ENCODE measurements at places on chromosomes 5 and 9. TPM values are rescaled to one million over a fixed set of nuclear protein-coding genes. Genes with fewer than 3 reads are reported as not detected.

GRCh38 chr9:93174976-93175375 is 9.0 kb upstream of the WNK2 start:
- H3K36me3 ChIP-seq: no peaks in the 10 kb centered on the region
- H3K27ac ChIP-seq: no peak overlapping the region
- no peaks in the 10 kb centered on the region for H3K27me3 ChIP-seq

GRCh38 chr9:19161257-19162025 is 34.1 kb upstream of the PLIN2 start:
- no peak overlapping the region for H3K4me3 ChIP-seq
- H3K27me3 ChIP-seq: no peaks in the 10 kb centered on the region
- peaks cover 15% of the 10 kb centered on the region for H3K4me1 ChIP-seq
- peak; percentile 67 for DNase-seq
- peak overlapping the region; percentile 92 for H3K27ac ChIP-seq

DNA sequence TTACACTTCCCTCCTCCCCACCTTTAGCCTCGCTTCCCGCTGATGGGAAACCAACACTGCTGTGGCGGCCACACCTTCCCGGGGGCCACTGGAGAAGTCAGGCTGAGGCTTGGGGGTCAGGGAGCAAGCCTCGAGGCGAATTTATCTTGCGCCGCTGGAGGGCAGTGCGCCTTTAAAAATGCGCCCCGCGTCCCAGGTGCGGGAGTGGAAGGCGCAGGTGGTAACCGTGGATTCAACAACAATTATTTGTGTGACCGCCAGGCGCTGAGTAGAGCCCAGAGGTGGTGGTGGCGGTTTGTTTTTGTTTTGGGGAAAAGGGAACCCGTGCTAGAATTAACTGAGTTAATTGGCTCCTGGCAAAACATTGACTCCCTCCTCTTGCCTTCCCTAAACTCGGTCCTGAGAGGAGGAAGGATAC is 1.1 kb downstream of the CFAP77 start:
- H3K27ac ChIP-seq: no peak overlapping the region
- H3K27me3 ChIP-seq: peaks cover 58% of the 10 kb centered on the region
- H3K4me3 ChIP-seq: no peak overlapping the region
- H3K36me3 ChIP-seq: no peaks in the 10 kb centered on the region
- H3K4me1 ChIP-seq: peaks cover 31% of the 10 kb centered on the region

- no peak overlapping the region for H3K27ac ChIP-seq
- DNase-seq: no peak
- H3K4me1 ChIP-seq: no peaks in the 10 kb centered on the region
- H3K27me3 ChIP-seq: no peaks in the 10 kb centered on the region
- H3K4me3 ChIP-seq: no peak overlapping the region
Observed at GRCh38 chr5:74052441-74053221, 426.6 kb downstream of the ARHGEF28 start.

- H3K4me3 ChIP-seq: no peak overlapping the region
- no peaks in the 10 kb centered on the region for H3K27me3 ChIP-seq
- H3K27ac ChIP-seq: no peak overlapping the region
- no peaks in the 10 kb centered on the region for H3K4me1 ChIP-seq
Observed at GRCh38 chr5:2256691-2257280, 374.1 kb upstream of the IRX4 start.

Gene GCNT4
- total RNA-seq: 22.9 TPM

GRCh38 chr5:1479581-1480188 is 34.4 kb upstream of the SLC6A3 start:
- H3K4me3 ChIP-seq: no peak overlapping the region
- no peaks in the 10 kb centered on the region for H3K27me3 ChIP-seq
- no peaks in the 10 kb centered on the region for H3K4me1 ChIP-seq
- DNase-seq: peak; percentile 47
- no peak overlapping the region for H3K27ac ChIP-seq

Gene FBXO38
- total RNA-seq: 49.9 TPM

Gene C9orf43
- total RNA-seq: 0.47 TPM

- H3K27ac ChIP-seq: no peak overlapping the region
- no peak for DNase-seq
- no peak overlapping the region for H3K4me3 ChIP-seq
- H3K27me3 ChIP-seq: no peaks in the 10 kb centered on the region
Observed at GRCh38 chr5:149400304-149400703, 21.2 kb upstream of the IL17B start.

Gene TLE1
- total RNA-seq: 7.0 TPM

Gene NEUROG1
- 0.14 TPM for total RNA-seq

Gene KIF4B
- 0.05 TPM for total RNA-seq

DNA sequence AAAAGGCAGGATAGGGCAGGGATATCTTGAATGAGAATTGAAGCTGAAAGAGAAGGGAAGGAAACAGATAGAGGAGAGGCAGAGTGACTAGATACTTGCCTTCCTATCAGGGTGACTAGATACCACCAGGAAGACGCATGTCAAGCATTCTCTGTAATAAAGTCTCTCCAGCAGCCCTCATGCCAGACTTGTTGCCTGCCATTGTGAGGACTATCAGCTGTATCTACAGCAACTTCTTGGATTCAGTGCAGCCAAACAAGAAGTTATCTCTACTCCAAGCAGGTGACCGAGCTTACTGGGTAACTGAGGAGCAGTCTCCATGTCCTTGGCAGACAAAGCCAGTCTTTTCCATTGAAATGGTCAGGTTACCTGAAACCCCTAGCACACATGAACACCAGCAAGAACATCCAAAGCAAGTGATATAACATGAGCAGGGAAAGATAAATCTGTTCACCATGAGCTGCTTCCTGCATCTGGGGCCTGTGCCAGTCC is 9.3 kb downstream of the SH3RF2 start:
- H3K4me1 ChIP-seq: no peaks in the 10 kb centered on the region
- no peaks in the 10 kb centered on the region for H3K27me3 ChIP-seq
- no peak for DNase-seq
- no peak overlapping the region for H3K4me3 ChIP-seq

DNA sequence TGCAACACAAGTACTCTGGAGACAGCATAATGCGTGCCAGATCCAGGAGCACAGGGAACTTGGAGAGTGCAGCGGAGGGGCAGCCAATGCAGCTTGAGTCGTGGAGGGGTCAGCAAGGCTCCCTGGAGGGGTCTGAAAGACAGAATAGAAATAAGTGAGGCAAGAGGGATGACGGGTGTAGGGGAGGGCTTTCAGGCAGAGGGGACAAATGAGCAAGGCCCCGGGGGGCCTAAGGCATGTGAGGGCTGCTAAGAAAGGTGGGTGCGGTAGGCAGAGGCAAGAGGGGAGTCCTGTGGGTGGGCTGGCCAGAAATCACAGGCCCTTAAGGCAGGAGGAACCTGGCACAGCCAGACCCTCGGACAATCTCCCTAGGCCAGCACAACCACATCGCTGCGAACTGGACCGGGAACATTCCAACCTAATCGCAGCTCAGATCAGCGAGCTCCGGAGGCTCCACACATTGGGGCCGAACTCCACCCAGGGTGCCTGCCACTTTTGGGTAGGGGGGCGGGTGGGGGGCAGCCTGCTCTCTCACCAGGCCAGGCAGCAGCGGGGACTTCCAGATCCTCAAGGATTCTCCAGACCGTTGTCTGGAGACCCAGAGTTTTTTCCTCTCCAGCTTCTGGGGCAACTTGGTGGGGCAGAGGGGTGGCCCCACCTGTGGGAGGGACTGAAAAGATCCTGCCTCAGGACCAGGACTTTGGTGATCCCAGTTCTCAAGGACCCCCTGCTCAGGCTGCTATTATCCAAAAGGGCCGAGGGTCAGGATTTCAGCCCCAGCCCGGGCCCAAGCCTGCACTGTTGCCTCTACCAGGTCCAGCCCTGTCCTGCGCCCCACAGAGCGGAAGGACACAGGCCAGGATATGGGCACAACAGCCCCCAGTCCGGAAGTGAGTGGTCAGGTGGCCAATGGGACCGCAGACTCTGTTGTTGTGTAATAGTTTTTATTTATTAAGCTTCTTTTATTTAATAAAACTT is 22.7 kb upstream of the CYSTM1 start:
- DNase-seq: no peak
- H3K27ac ChIP-seq: no peak overlapping the region
- no peaks in the 10 kb centered on the region for H3K36me3 ChIP-seq
- peaks cover 6% of the 10 kb centered on the region for H3K27me3 ChIP-seq

DNA sequence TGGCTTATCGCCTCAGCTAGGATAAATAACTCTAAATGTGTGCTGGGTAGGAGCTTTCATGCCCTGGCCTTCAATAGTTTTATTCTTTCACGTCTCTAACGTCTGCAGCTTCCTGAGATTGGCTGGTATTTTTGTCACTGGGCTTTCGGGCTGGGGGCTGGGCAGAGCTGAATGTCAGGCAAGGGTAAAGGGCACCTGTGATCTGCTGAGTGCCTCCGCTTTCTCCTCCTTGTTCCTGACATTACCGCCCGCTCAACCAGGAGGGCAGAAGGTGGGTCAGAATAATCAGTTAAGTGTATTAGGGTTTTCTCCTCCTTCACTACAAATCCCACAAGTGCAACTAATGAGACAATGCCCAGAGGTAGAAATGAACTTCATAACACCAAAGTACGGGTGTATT is 216.6 kb downstream of the TSSK1B start:
- H3K4me3 ChIP-seq: no peak overlapping the region
- DNase-seq: no peak
- H3K27ac ChIP-seq: no peak overlapping the region
- no peaks in the 10 kb centered on the region for H3K27me3 ChIP-seq
- H3K36me3 ChIP-seq: no peaks in the 10 kb centered on the region

DNA sequence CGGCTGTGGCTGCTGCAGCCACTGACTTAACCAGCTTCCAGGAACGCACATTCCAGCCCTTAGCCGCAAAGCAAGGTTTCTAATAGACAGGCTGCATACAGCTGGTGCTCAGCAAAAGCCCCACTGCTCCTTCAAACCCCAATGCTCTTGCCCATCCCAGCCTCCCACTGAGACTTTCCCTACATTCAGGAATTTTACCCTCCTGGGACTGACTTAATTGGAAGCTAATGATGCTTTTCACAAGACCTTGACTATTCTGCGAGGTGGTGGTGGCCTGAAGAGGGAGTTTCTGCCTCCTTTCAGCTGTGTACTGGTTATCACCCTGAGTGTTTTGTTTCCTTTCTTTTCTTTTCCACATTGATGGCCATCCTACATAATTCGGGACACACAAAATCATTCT is 164.9 kb upstream of the IRX1 start:
- H3K27me3 ChIP-seq: no peaks in the 10 kb centered on the region
- no peaks in the 10 kb centered on the region for H3K36me3 ChIP-seq
- H3K4me1 ChIP-seq: no peaks in the 10 kb centered on the region
- no peak overlapping the region for H3K4me3 ChIP-seq
- no peak for DNase-seq

DNA sequence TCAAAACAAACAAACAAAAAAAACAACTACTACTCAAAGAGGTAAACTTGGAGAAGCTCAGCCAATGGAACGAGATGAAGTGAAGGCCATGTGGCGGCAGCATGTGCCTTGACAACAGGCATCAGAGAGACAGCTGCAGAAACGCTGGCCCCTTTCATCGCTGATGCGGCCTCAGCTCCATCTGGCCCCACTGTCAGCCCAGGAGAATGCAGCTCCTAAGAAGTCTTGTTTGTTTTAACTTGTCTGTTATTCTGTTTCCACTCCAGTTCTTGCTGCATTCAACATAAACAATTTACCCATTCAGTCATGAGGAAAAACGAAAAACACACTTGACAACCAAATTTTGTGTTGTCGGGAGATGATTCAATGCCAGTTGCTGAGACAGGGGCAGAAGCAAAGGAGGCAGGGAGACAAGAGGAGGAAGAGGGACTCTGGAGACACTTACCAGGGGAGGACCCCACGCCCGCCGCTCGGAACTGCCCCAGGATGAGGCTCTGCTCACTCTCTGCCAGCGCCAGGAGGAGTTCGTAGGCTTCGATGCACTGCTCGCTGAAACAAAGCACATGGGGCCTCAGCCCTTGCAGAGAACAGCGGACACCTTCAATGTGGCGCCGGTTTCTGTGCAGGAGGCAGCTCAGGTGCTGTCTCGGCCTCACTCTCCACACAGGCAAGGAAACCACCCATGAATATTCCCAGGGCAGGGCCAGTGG is 91.2 kb downstream of the DCP2 start:
- no peak overlapping the region for H3K27ac ChIP-seq
- peaks cover 14% of the 10 kb centered on the region for H3K4me1 ChIP-seq
- H3K36me3 ChIP-seq: no peaks in the 10 kb centered on the region
- no peaks in the 10 kb centered on the region for H3K27me3 ChIP-seq

DNA sequence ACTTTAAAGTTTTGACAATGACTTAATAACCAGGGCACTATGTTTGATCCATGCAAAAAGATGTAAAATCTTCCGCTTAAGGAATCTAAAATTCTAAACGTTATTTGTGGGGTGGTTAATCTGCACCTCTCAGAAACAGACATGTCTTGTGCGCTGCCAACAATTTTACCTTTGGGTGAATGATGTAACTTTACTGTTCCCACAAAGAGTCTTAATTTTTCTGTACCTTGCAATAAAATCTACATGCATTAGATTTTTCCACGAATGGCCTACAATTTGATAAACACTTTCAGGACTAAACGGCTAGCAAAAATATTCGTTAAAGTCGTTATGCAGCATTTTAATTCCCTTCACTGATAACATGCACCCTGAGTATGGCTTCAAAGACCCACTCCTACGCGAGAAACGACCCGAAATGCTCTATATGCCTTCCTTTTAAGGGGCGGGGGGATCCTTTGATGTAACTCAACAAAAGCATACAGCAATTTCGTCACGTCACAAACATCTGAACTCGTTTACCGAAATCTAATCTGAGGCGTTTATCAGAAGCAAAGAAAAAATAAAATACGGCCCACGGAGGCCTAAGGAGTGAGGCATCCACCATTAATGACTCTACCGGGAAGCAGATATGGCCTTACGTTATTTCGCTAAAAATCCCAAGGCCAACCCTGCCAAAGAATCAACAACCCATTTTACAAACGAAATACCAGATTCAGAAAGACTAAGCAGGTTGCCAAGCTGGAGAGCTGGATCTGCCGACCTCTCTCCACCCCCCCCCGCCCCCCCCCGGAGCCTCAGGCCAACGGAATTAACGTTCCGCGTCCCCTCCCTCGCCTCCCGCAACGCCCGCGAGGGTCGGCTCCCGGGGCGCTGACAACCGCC is 621 bp downstream of the AK6 start:
- H3K27ac ChIP-seq: peak overlapping the region; percentile 99
- peaks cover 10% of the 10 kb centered on the region for H3K4me1 ChIP-seq
- no peaks in the 10 kb centered on the region for H3K27me3 ChIP-seq
- DNase-seq: peak; percentile 52
- peak overlapping the region; percentile 95 for H3K4me3 ChIP-seq

GRCh38 chr9:15909297-15909696 is 356.5 kb downstream of the CCDC171 start:
- H3K4me3 ChIP-seq: no peak overlapping the region
- no peaks in the 10 kb centered on the region for H3K27me3 ChIP-seq
- no peak for DNase-seq
- H3K36me3 ChIP-seq: no peaks in the 10 kb centered on the region
- H3K4me1 ChIP-seq: no peaks in the 10 kb centered on the region

DNA sequence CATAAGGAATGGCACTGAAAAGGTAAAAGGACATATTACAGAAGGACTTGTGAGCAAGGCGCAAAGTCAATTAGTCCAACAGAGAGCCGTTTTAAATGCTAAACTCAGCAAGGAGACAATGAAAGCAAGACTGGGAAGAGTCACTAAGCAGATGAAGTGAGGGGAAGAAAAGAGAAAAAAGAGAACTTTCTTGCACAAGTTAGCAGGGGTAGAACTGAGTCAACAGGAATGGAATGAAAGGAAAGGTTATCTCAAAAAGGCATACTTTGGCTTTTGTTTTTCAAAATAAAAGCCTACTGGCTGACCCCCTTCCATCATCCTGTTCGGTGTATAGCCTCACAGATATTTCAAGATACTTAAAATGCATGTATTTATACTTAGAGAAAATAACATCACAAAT is 75.0 kb downstream of the NR6A1 start:
- no peak for DNase-seq
- no peaks in the 10 kb centered on the region for H3K27me3 ChIP-seq
- H3K4me1 ChIP-seq: peaks cover 3% of the 10 kb centered on the region
- H3K27ac ChIP-seq: no peak overlapping the region

- H3K4me3 ChIP-seq: no peak overlapping the region
- peaks cover 5% of the 10 kb centered on the region for H3K4me1 ChIP-seq
- DNase-seq: no peak
- H3K36me3 ChIP-seq: no peaks in the 10 kb centered on the region
- H3K27me3 ChIP-seq: no peaks in the 10 kb centered on the region
Observed at GRCh38 chr5:52985306-52985705, 3.8 kb upstream of the ITGA2 start.

Measured in thymus (tissue), 14 donors.